Activated CD8-positive, alpha-beta memory T cell treated with anti-CD3 and anti-CD28 coated beads, Interleukin-2, amount 50 U/mL, for 4 hours (primary cell): ENCODE measurements at places on chromosomes 3 and 15.

GRCh38 chr3:49554633-49555265 is 472 bp downstream of the BSN start:
- peak; percentile 64 for DNase-seq

GRCh38 chr15:74835312-74835823 is 7.6 kb downstream of the ULK3 start:
- peak; percentile 49 for DNase-seq

GRCh38 chr15:48433226-48433886 is 102.1 kb downstream of the DUT start:
- DNase-seq: no peak

- no peak for DNase-seq
These were observed 59.2 kb upstream of the TRAK1 start for GRCh38 chr3:42031808-42032480.
